Mucosa of descending colon (tissue), 3 donors: ENCODE measurements at places on chromosomes 12 and 14. TPM values are rescaled to one million over a fixed set of nuclear protein-coding genes. Genes with fewer than 3 reads are reported as not detected.

- no peak for DNase-seq
Observed at GRCh38 chr12:127025545-127025944, 1241.4 kb upstream of the TMEM132C start.

GRCh38 chr12:119840582-119840981, 36.5 kb downstream of the CIT start:
- no peak for DNase-seq

LUM gene
- total RNA-seq, result 68.5 TPM

DNA sequence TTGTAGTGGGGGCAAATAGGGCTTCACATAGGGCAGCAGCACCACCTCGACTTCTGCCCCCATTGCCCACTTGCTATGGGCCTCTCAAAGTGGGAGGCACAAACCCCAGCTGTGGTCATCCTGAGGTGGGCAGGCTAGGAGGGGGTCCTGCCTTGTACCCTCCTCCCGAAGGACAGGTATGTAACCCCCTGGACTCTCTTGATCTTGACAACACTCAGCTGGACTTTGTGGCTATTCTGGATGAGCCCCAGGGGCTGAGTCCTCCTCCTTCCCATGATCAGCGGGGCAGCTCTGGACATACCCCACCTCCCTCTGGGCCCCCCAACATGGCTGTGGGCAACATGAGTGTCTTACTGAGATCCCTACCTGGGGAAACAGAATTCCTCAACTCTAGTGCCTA, 8.0 kb downstream of the ARHGAP9 start:
- DNase-seq, result no peak

- no peak for DNase-seq
Observed at GRCh38 chr12:109868182-109869051, 11.9 kb downstream of the GLTP start.

- no peak for DNase-seq
Observed at GRCh38 chr14:97379091-97379531, 581.9 kb downstream of the VRK1 start.

DNA sequence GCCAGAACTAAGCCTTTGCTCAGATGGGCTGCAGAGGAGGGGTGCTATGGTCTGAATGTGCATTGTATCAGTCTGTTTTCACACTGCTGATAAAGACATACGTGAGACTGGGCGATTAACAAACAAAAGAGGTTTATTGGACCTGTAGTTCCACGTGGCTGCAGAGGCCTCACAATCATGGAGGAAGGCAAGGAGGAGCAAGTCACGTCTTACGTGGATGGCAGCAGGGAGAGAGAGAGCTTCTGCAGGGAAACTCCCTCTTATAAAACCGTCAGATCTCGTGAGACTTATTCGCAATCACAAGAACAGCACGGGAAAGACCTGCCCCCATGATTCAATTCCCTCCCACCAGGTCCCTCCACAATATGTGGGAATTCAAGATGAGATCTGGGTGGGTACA, 3.8 kb upstream of the BRF1 start:
- no peak for DNase-seq

SLCO1C1 gene
- total RNA-seq, result 1.6 TPM

GRCh38 chr12:57875753-57876547, 29.4 kb upstream of the CTDSP2 start:
- no peak for DNase-seq

DNA sequence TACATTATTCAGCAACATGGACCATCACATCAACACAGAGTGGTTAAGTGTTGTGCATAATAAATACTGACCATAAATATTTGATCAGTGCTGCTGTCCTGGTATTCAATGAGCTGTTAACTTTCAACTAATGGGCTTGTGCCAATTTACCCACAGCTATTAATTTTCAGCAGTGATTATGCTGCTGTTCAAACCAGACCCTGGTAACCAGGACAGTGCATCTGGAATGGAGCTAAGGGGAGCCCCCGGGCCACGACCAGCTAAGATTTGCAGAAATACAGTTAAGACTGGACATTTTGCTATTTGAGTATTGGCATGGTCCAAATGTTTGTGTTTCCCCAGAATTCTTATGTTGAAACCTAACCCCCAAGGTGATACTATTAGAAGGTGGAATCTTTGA, 180.4 kb upstream of the GZMB start:
- no peak for DNase-seq

- no peak for DNase-seq
Observed at GRCh38 chr12:75599061-75599460, 87.7 kb upstream of the KRR1 start.
